ENCODE measurements at places on chromosomes 11 and 22.

- DNase-seq = no peak
These were observed 56.9 kb upstream of the EIF3D start for GRCh38 chr22:36585841-36586240.

GRCh38 chr11:110526323-110526722 lies 96.6 kb downstream of the FDX1 start:
- DNase-seq = no peak

- no peak for DNase-seq
These were observed 2.5 kb upstream of the CALCA start for GRCh38 chr11:14974515-14975251.

DNA sequence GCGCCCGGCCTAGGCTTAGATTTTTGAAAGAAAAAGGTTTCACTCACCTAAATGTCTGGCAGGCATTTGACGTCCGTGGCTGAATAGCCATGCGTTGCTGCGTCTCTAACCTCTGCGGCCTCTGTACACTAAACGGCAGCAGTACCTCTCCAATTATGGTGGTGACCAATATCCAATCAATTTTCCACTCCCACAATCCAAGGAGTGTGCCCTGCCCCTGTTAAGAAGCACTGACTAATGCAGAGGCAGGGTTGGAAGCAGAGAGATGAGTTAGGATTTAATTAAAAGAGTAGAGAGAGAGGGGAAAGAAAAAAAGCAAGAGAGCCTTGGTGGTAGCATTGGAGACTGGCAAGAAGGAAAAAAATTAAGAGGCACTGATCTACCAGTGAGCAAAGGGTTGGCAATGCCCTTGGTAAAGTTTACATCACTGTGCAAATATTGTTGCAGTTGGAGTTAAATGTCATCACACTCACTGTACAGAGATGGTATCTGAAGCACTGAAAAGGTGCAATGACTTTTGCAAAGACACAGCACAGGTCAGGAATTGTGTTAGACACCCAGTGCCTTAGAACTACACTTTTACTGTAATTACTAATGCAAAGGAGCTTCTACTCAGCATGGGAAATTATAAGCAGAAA lies 526.7 kb downstream of the NTM start:
- no peak for DNase-seq

DNA sequence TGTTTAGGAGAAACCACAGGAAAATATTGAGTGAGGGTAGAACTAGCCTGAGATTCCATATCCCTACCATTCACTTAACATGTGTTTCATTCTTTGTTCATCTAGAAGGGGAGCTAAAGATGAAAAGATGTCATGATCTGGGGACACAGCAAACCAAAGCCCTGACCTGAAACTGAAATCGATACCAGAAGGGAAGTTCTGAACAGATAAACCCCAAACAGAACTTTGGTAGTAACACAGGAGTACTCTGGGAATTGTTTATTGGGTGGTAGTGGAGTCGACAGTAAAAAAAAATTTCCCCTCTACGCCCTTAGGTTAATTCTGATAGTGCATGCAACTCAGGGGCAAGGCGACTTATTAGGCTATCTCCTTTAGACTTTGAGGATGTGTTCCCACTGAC lies 27.2 kb downstream of the OR2AT4 start:
- DNase-seq = no peak

GRCh38 chr11:110828086-110828485 lies 115.8 kb upstream of the ARHGAP20 start:
- no peak for DNase-seq

DNA sequence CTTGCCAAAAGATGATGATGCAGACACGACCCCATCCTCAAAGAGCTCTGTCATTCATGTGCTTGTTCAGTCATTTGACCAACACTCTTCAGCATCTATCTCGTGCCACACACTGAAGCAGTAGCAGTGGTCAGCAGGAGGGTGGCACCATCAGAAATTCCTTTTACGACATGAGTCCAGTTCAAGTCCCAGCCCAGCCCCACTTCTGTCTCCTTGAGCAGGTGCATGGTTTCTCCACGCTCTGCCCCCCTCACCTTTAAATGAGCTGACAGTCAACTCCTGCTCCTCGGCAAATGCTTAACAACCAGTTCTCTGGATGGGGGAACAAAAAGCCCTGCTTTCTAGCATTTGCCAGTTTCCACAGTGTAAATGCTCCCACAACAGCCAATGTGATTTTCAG lies 60.9 kb downstream of the SYN3 start:
- no peak for DNase-seq

DNA sequence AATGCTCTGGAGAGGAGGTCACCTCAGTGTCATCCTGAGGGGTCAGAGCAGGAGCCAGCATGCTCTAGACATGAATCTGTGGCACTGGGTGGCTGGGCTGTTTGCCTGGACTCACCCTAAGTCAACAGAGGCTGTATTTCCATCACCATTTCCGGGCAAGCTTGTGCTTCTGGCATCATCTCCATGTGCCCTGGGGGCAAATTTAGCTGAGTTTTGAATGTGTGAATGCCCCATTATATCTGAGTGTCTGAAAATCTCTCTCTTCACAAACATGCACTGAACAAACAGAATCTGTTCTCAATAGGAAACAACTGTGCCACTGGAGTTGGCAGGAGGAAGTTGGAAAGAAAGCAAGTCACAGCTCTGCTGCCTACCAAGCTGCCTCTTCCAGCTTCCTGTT lies 356.2 kb downstream of the GRM5 start:
- DNase-seq = no peak

GRCh38 chr11:13315517-13316432 lies 38.2 kb downstream of the BMAL1 start:
- DNase-seq = no peak

DNA sequence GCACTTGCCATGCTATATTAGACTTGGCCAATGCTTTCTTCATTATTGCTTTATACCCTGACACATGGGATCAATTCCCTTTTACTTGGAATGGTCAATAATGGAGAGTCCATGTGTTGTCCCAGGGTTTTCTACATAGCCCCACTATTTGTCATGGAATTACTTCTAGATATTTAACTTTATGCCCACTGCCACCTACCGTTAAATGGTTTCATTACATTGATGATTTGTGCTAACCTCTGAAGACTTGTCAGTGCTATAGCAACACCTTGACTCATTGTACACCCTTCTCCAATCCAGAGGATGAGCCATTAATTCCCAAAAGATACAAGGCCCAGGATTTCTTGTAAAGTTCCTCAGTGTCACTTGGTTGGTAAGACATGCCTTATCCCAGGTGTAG lies 31.4 kb upstream of the SLC22A25 start:
- no peak for DNase-seq

DNA sequence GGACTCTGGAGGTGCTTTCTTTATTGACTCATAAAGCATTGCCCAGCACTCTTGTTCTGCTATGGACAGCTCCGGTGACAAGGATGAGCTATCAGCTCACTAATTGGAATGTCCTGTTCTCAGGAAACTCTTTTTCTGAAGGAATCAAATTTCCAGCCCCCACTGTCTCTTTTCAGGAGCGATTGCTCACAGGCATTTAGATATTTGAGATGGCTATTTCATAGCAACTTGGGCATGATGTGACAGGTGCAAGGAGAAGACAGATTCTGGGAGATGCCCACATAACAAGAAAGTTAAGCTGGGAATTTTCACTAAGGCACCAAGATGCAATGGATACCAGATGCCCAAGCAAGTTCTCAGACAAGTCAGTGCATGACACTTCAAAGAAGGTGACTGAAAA lies 123.4 kb upstream of the CSNK2A3 start:
- DNase-seq = no peak

DNA sequence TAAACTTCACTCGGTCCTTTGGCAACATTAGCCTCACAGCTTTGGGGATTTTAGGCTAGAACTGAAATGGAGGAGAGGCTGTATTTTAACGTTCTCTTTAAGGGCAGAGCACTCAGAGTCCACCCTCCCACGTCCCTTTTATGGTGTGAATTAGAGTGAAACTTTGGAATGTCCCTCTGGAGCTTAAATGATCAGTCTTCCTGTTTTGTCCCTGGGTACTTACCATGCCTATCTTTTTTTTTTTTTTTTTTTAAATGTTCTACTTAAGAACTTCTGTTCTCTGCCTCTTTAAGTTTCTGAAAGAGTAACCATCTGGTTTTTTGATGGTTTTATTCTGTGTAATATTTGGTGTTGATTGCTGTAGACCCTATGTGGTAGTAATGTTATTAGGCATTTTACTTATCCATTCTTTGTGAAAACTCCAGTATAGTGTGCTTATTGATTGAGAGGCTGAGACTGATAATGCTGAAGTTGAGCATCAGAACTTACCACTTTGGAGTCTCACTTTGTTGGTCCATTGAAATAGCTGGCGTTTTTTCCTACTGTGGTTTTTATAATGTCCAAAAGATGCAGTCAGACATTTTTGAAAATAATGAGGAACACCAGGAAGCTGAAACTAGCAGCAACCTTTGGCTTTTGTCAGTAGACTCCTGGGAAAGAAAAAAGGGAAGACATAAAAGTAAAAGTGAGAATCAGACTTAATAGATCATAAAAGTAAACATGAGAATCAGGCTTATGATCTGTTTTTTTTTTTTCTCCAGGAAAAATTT lies 11.6 kb downstream of the UVRAG start:
- DNase-seq = no peak

DNA sequence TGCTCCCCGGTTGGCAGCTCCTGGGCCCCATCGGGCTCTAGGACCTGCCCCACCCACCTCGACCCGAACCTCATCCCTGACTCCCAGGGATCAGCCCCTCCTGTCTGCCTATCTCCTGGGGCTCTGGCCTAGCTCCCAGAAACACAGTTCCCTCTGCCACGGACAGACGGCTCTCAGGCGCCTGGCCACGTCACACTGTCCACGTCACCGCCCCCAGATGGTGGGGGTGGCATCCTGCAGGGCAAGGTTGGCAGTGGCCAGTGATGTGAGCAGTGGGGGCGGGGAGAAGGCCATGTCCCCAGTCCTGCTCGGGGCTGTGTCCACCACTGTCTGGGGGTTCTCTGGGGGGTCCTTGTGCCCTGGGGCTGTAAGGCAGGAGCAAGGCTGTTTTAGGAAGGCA lies 29.2 kb downstream of the SYT7 start:
- DNase-seq = no peak

- no peak for DNase-seq
These were observed 218.6 kb downstream of the FAT3 start for GRCh38 chr11:92443199-92443598.

DNA sequence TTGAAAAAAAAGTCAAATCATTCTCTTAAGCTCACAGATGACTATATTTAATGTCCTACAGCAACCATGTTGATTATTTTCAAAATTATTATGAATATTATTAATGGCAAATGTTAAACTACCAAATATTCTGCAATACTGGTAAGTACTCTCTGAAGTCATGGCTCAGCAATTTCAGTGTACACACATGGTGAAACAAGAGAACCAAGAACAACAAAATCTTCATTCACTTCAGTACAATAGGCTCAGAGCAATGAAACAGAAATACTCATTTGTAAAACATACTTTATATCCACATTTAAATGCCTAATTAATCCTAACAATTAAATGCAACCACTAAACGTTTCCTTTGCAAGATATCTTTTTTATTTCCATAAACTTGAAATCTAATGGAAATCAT lies 347.2 kb downstream of the TTC28 start:
- no peak for DNase-seq

- no peak for DNase-seq
These were observed 41.7 kb upstream of the SMTN start for GRCh38 chr22:31039393-31039792.

- no peak for DNase-seq
These were observed 46.1 kb downstream of the KCNC1 start for GRCh38 chr11:17780668-17781067.

DNA sequence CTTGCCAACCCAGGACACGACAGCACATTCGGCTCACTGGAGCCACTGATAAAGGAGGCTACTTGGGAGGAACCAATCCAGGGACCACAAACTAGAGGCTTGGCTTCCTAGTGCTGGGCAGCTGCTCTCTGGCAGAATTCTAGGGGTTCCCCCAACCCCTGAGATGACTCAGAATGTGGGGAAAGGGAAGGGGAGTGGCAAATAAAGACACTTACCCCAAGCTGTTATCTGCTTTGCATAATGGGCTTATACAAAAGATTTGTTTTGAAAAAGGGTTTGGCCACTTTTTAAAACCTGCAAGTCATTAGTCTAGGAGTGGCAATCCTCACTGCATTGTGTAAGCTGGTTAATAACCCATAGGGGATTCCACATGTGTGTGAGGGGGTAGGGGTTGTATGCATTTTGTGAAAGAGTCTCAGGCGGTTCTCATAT lies 64.1 kb upstream of the LMO1 start:
- DNase-seq = no peak

DNA sequence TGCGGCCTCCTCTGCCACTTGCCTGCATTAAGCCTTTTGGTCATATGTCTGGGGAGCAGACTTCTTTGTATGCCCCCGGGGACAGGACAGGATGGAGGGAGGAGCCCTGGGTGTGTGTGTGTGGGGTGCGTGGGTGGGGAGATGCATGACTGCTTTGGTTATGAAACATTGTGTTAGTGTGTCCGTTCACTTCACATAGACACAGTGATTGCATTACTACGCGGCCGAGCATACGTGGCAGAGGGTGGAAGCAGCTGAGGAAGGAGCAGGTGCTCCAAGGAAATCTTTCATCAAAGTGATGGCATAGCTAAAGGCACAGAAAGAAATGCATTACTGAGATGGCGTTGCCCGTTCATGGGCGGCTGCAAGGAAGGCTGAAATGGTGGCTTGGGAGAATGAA lies 260.4 kb downstream of the ST3GAL4 start:
- no peak for DNase-seq

DNA sequence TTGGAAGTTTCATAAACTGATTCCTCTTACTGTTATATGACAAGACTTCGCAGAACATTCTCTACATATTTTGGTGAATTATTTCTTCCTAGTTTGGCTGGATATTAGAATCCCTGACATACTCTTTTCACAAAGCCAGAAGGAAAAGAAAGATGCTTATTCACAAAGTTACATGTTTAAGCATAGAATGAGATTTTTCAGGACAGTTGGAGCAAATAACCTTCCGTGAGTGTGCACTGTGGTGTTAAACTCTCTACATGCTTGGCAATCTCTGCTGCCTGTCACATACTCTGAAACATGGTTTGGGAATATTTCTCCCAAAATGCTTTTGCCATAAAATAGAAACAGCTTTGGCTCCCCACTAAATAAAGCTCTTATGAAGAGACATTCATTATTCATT lies 230.0 kb upstream of the MTNR1B start:
- no peak for DNase-seq

- no peak for DNase-seq
These were observed 28.3 kb upstream of the USP47 start for GRCh38 chr11:11813288-11813962.

- no peak for DNase-seq
These were observed 63.7 kb downstream of the CYTH4 start for GRCh38 chr22:37345863-37346504.

Measured in SIG-M5 (cell line).